CD4-positive, alpha-beta T cell treated with Interleukin-10 for 1 hour (primary cell): ENCODE measurements at places on chromosomes 12 and 14.

GRCh38 chr12:122533856-122534255 is 6.8 kb downstream of the KNTC1 start:
- DNase-seq = no peak

- DNase-seq = no peak
Measured at GRCh38 chr14:95490727-95491451, 25.6 kb downstream of the SYNE3 start.

- DNase-seq = no peak
Measured at GRCh38 chr12:27032679-27033078, 10.3 kb downstream of the MED21 start.

DNA sequence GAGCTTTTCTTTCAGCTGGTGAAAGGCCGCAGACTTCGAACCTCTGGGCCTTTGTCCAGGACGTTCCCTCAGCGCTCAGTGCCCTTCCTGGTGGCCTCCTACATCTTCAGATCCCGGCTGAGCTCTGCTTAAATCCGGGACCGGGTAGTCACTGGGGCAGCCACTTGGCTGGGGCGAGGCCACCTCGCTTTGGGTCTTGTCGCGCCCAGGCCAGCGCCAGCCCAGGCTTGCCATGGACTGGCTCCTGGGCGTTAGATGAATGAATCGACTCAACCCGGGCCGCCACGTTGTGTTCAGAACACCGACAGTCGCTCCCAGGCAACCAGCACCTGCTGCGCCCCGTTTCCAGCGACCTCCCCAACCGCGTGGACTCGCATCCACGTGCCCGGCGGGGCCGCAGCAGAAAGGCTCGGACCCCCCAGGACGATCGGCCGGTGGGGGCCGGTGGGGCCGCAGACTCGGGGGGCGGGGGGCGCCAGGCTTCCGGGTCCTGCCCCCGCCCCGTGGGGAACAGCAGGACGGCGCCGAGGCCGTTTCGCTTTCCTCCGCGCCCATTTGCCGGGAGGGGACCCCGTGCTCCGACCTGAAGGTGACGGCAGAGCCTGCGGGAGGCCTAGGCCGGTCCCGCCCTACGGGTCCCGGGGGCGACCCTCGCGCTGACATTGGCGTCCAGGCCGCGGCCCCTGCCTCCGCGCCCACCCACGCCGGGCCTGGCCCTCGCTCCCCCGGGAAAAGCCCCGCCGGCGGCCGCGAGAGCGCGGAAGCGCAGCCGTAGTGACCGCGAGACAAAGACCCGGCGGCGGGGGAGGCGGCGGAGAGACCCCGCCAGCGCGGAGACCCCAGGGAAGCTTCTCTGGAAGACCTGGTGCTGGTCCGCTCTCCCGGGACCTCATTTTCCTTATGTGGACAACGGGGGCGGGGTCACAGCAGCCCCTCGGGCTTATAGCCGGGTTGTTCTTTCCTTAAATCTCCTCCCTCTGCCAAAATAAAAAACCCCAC is 37.3 kb upstream of the RCOR1 start:
- peak; percentile 65 for DNase-seq

DNA sequence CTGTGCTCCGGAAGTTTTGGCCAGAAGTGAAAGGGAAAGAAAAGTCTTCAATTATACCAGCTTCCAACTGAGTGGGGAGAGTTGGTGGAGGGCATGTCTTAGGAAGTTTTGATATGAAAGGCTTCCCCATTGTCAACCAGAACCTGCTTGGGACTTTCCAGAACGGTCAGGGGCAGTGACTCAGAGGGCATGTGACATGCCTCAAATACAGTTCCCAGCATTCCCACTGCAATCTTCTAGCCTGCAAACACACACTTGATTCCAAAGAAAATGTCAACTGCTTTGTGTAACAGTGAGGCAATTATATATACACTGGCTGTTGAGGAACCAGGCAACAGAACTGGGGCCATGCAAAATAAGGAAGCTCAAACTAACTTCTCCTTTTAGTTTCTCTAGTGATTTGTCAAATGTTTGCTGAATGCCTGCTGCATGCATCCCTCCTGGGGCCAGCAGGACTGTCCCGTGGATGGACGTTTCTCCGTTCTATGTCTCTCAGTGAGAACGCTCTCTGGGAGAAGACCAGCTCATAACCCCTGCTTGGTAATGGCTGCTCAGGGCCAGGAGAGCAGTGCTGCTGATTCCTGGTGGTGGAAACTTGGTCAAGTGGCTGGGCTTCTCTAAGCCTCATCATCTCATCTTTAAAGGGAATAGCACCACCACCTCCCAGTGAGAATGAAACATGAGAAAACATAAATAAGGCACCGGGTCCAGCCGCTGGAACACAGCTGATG is 18.3 kb downstream of the SLC25A47 start:
- DNase-seq = peak; percentile 27

DNA sequence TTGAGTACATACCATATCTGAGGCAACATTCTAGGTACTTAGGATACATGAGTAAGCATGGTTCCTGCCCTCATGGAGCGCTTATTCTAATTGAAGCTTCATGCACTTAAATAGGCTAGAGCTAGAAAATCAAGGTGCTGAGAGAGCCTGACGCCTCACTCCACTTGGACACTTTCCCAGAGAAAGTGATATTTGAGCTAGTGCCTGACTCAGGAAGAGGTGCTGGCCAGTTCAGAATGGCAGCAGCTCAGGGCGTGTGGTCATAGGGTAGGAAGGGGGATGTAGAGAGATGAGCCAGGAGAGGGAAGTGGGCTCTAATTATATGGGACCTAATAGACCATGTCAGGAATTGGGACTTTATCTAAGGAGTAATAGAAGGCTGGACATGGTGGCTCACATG is 33.3 kb downstream of the TULP3 start:
- DNase-seq = no peak

GRCh38 chr12:4296751-4297150 is 23.2 kb downstream of the CCND2 start:
- no peak for DNase-seq

- DNase-seq = no peak
Measured at GRCh38 chr14:86094512-86094911, 564.6 kb downstream of the FLRT2 start.

DNA sequence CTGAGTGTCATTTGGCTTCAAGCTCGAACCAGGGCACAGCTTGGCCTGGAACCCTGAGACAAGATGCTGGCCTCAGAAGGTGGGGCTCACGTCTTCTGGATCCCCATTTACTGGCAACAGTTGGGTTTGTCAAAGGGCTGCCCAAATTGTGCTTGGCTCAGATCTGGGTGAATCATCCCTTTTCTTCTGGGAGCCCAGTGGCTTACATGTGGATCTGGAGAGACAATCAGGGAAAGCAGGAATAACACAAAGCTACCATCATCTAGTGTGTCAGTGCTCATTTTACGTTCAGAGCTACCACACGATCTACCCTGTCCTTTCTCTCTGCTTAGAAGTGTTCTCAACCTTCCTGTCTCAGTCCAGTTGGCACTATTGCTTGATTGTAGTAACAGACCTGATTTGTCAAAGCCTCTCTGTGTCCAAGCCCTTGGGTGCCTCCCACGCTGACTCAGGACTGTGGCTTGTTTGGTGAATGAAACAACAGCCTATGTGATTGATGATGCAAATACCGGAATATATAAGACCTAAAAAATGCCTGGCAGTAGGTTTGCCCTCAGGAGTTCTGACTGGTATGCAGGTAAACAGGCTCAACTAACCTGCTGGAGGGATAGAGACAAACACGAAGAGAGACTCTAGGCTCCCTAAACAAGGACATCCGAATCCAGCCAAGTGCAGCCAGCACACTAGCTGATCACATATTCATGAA is 974.3 kb downstream of the VRK1 start:
- DNase-seq = no peak

DNA sequence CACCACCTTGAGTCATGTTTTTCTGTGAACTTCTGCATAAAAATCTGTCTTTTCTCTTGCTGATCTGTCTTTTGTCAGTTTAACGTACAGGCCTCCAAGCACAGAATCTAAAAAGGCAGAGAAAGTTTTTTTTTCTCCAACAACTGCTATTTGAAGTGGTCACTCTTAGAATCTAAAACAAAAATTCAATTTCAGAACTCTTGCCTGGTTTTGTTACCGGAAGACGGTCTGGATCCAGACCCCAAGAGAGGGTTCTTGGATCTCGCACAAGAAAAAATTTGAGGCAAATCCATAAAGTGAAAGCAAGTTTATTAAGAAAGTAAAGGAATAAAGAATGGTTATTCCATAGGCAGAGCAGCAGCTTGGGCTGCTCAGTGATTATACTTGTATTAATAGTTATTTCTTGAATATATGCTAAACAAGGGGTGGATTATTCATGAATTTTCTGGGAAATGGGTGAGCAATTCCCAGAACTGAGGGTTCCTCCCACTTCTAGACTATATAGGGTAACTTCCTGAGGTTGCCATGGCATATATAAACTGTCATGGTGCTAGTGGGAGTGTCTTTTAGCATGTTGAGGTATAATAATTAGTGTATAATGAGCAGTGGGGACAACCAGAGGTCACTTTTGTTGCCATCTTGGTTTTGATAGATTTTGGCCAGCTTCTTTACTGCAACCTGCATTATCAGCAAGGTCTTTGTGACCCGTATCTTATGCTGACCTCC is 150.0 kb upstream of the PLEKHA5 start:
- DNase-seq = no peak

GRCh38 chr14:104656014-104656714 is 33.3 kb upstream of the INF2 start:
- DNase-seq = no peak

- no peak for DNase-seq
Measured at GRCh38 chr12:122981036-122981471, 573 bp downstream of the ARL6IP4 start.

- DNase-seq = no peak
Measured at GRCh38 chr12:97601934-97602720, 139.5 kb downstream of the RMST start.

- DNase-seq = no peak
Measured at GRCh38 chr12:81332054-81332453, 254.2 kb downstream of the ACSS3 start.

GRCh38 chr14:70803321-70804310 is 5.7 kb downstream of the MAP3K9 start:
- DNase-seq = no peak

DNA sequence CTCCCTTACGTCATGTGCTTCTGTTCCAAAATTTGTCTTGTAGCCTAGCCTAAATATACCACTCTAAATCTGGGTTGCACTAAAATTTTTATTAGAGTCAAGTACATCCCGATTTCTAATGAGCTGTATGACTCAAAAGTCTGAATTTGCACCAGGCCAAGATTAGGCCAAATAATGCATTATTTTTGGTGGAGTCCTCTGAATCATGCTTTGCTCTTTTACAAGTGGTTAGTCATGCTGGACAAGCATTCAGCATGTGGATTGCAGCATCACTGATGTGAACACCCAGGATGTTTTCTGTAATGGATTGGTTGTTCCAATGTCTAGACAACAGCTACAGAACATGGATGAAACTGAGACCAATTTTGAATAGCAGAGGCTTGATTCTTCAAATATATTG is 23.7 kb downstream of the HEBP1 start:
- DNase-seq = no peak

DNA sequence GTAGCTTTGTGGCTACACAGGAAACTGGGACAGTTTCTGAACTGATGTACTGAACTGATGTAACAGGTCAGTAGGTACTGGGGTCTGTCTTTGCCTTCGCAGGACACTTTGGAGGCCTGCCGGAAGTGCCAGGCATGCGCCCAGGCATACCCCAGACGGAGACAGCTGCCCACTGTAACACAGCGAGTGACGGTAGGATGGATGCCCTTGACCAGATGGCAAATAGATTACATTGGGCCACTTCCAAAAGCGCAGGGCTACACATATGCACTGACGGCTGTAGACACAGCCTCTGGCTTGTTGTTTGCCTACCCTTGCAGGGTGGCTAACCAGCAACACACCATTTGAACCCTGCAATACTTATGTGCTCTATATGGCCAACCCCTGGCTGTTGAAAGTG is 94.1 kb upstream of the TMPO start:
- no peak for DNase-seq

DNA sequence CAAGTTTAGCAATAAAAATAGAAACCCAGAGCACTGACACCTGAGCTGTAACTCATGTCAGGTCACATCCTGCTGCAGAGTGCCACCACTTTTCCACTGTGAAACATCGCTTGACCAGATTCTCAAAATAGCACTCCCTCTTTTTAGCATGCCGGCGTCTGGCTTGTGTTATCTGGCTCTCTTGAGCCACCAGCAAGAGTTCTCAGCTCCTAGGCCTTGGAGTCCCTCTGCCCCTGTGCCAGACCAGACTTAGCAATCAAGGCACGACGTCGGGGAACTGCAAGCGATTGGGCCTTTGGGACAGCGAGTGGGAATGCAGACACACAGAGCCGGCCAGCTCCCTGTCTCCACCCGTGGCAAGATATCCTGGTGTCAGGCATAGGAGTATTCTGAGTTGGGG is 52.5 kb downstream of the SPIC start:
- DNase-seq = no peak

DNA sequence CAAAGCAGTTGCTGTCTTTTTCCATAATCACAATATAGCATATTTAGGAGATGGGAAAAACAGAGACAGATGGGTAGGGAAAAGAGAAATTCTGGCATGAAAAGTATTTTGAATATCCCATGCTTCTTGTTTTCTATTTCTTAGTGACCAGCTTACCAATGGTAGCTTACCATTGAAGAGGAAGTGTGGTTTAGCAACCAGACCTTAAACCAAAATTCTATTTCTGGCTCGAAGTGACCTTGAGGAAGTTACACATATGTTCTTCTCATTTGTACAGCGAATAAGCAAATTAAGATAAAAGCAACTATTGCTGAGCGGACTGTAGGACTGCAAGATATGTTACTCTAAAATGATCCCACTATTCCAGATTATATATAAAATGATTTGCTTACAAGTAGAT is 82.9 kb downstream of the FGD4 start:
- no peak for DNase-seq

DNA sequence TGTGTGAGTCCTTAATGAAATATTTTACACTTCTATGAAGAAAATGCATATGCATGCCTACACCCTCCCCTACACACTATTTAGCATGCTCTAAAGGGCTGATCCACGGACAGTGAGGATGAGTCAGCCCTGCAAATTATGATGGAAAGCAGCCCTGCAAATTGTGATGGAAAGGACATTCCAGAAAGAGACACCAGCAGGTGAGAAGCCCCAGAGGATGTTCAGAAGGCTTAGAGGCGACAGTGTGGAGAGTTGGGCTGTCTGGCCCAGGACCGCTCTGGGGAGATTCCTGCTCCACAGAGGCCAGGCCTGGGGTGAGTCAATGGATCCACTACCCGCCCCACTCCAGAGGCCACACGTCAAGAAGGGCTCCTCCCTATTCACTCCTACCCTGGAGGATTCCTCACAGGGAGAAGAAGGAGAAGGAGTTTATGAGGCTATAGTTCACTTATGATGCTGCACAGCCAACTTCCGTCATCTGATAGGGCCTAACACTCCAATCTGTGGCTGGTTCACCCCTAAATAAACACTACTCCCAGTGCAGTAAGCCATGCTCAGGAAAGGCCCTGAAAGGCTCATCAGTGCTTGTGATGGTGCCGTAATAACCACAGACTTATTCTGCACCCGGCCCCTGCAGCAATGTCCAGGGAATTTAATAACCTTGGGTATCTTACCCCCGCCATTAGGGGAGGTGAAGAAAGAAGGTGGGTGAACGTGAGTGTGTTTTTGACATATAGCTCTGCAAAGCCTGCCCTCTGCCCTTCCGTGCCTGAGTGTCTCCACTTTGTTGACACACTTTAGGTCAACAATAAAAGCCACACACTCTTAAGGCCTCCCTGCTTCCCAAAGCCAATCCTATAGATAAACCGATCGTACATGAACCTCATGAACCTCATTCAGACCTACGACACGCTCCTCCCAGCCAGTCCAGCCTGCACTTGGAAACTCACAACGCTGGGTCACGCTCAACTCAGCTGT is 46.4 kb downstream of the CLMN start:
- DNase-seq = no peak

- no peak for DNase-seq
Measured at GRCh38 chr14:31197671-31198070, 9.9 kb downstream of the HECTD1 start.

- DNase-seq = no peak
Measured at GRCh38 chr12:112843287-112843686, 51.7 kb downstream of the RPH3A start.
